ENCODE measurements at places on chromosomes 4 and X.

DNA sequence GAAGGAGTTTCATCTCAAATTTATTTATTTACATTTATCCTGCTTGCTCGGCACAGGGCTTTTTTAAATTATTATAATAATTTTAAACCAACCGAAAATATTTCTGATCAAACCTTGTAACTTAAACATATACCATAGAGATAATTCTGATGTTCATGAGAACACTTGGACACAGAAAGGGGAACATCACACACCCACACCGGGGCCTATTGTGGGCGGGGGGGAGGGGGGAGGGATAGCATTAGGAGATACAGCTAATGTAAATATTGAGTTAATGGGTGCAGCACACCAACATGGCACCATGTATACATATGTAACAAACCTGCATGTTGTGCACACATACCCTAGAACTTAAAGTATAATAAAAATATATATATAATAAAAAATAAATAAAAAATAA, 2.9 kb downstream of the ANXA5 start:
- H3K27ac ChIP-seq = no peak overlapping the region
- peaks cover 13% of the 10 kb centered on the region for H3K27me3 ChIP-seq
- no peak for DNase-seq
- H3K4me1 ChIP-seq = peaks cover 25% of the 10 kb centered on the region

- peaks cover 38% of the 10 kb centered on the region for H3K4me1 ChIP-seq
- H3K36me3 ChIP-seq = no peaks in the 10 kb centered on the region
- no peaks in the 10 kb centered on the region for H3K27me3 ChIP-seq
Observed at GRCh38 chr4:77204621-77205020, 47.6 kb downstream of the CCNG2 start.

GRCh38 chrX:39749728-39750127, 348.0 kb downstream of the BCOR start:
- H3K27me3 ChIP-seq = no peaks in the 10 kb centered on the region
- no peak overlapping the region for H3K4me3 ChIP-seq
- H3K36me3 ChIP-seq = no peaks in the 10 kb centered on the region
- no peak overlapping the region for H3K27ac ChIP-seq

GRCh38 chrX:133401536-133401935, 13.8 kb downstream of the GPC4 start:
- no peak for DNase-seq
- H3K27ac ChIP-seq = no peak overlapping the region
- H3K27me3 ChIP-seq = no peaks in the 10 kb centered on the region
- no peak overlapping the region for H3K4me3 ChIP-seq

DNA sequence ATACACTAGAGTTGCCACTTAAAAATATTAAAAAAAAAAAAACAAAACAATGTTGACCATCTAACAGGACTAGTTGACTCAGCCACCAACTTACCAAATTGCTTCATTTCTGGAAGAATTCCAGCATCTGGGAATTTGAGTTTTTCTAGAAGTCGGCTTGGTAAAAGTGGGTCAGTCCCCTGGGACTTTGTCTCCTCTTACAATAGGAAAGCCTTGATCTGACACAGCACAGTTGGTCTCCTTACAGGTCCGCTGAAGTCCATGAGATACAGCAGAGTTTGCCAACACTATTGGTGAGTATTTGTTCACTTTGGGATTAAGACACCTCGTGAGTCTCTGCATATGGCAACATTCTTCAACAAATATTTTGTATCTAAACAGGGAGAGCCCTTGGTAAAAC, 18.2 kb upstream of the DDIT4L start:
- no peak overlapping the region for H3K27ac ChIP-seq
- H3K36me3 ChIP-seq = no peaks in the 10 kb centered on the region
- DNase-seq = no peak

DNA sequence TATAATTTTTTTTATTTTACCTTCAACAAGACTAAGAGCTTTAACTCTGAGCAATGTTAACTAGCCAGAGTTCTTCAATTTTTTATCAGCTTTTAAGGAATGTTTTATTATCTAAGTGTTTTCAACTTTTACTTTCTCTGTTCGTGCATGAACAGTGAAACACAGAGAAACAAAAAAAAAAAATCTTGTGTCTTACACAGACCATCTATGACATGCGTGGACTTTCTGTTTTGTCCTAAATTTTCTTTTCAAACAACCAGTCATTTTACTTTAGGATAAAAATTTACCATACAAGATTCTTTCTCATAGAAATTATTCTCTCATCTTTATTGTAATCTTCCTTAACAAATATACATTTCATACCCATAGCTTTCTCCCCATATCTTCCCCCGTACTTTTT, 731.9 kb upstream of the PCDH10 start:
- H3K27ac ChIP-seq = no peak overlapping the region
- no peaks in the 10 kb centered on the region for H3K36me3 ChIP-seq
- no peaks in the 10 kb centered on the region for H3K4me1 ChIP-seq
- H3K4me3 ChIP-seq = no peak overlapping the region
- H3K27me3 ChIP-seq = no peaks in the 10 kb centered on the region

DNA sequence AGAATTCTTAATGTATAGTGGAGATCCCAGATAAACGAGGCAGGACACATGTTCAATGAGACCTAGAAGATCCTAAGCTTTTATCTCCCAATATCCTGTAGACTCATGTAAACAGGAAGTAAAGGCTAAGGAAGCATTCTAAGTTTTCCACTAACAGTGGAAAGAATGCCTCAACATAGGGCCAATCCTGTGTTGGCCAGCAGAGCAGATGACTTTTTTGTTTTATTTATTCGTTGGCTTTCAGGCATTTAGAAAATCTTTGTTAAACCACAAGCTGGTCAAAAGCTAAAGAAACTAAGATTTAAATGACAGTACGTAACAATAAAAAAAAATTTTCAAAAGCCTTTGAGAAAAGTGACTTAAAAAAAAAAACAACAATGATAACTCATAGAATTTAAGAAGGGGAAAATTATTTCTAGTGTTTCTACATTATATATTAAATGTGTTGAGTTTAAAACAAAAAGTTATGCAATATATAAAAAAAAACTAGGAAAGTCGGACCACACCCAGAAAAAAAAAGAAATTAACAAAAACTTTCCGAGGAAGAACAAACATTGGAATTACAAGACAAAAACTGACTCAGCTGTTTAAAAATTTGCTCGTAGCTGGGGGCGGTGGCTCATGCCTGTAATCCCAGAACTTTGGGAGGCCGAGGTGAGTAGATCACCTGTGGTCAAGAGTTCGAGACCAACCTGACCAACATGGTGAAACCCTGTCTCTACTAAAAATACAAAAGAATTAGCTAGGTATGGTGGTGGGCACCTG, 759.3 kb downstream of the FSTL5 start:
- H3K4me1 ChIP-seq = no peaks in the 10 kb centered on the region
- no peak overlapping the region for H3K27ac ChIP-seq
- no peaks in the 10 kb centered on the region for H3K27me3 ChIP-seq
- DNase-seq = no peak
- H3K4me3 ChIP-seq = no peak overlapping the region
- H3K36me3 ChIP-seq = no peaks in the 10 kb centered on the region

- H3K36me3 ChIP-seq = no peaks in the 10 kb centered on the region
- H3K4me1 ChIP-seq = no peaks in the 10 kb centered on the region
- H3K4me3 ChIP-seq = no peak overlapping the region
- H3K27me3 ChIP-seq = no peaks in the 10 kb centered on the region
Observed at GRCh38 chr4:22842360-22843018, 149.8 kb downstream of the GBA3 start.

- H3K36me3 ChIP-seq = no peaks in the 10 kb centered on the region
- H3K27ac ChIP-seq = peak overlapping the region; percentile 25
- DNase-seq = no peak
- H3K4me1 ChIP-seq = no peaks in the 10 kb centered on the region
Observed at GRCh38 chrX:139194571-139195280, 335.8 kb upstream of the F9 start.

DNA sequence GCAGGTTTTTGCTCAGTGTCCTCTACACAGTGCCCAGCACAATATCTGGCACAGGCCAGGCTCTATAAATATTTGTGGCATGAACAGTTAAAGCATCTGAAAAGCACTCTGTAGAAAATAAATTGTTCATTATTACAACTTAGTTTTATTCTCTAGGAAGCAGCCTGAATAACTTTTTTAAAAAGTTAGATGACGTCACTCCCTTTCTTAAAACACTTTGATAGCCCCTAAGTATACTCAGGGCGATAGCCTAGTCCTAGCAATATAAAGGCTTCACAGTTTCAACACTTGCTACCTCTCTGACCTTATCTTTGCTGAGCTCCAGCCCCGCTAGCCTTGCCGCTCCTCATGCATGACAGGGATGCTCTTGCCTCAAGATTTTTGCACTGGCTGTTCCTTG, 80.6 kb downstream of the GPM6A start:
- H3K4me1 ChIP-seq = no peaks in the 10 kb centered on the region
- no peaks in the 10 kb centered on the region for H3K27me3 ChIP-seq
- no peak overlapping the region for H3K4me3 ChIP-seq
- H3K36me3 ChIP-seq = peaks cover 3% of the 10 kb centered on the region
- no peak for DNase-seq

DNA sequence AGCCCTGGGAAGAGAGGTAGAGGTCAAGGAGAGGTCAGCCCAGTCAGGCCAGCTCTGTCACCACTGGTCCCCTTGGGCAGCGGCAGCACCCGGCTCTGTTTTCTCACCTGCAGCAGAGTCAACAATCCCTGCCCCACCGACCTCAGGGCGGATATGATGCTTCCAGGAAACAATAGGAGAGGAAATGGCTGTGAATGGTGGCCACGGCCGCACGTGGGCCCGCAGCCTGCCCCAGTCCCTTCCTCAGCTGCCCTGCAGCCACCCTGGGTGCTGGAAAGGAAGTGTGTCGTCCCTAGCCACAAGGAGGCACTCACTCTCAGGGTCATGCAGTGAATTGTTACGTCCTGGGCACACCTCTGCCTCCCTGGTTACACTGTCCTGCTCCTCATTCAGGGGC, 92.5 kb upstream of the ENPP6 start:
- H3K27ac ChIP-seq = peak overlapping the region; percentile 99
- peak overlapping the region; percentile 89 for H3K4me3 ChIP-seq
- peaks cover 64% of the 10 kb centered on the region for H3K4me1 ChIP-seq
- H3K27me3 ChIP-seq = no peaks in the 10 kb centered on the region
- no peak for DNase-seq

DNA sequence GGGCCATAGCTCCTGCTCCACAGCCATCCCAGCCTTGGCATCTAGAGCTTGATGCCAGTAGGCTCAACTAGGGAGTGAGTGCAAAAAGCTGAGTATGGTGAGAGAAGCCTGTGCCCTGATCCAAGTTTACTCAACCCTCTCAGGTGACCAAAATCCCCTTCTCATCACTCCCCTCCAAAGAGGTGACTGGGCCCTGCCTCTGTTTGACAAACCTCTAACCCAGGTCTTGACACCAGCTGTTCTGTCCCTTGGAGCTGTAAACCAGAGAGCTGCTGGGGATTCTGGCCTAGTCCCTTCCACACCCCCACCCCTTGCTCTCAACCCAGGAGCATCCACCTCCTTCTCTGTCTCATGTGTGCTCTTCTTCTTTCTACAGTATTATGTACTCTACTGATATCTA, 73.5 kb downstream of the MSN start:
- DNase-seq = no peak
- H3K36me3 ChIP-seq = peaks cover 37% of the 10 kb centered on the region
- no peaks in the 10 kb centered on the region for H3K27me3 ChIP-seq
- H3K27ac ChIP-seq = peak overlapping the region; percentile 91
- H3K4me1 ChIP-seq = peaks cover 37% of the 10 kb centered on the region

- no peak overlapping the region for H3K27ac ChIP-seq
- no peak for DNase-seq
- H3K4me1 ChIP-seq = no peaks in the 10 kb centered on the region
- H3K27me3 ChIP-seq = peaks cover 11% of the 10 kb centered on the region
Observed at GRCh38 chrX:17669891-17670290, 67.4 kb upstream of the SCML1 start.

GRCh38 chr4:42225286-42225685, 72.8 kb upstream of the BEND4 start:
- H3K4me3 ChIP-seq = no peak overlapping the region
- no peak for DNase-seq
- H3K27ac ChIP-seq = no peak overlapping the region
- H3K36me3 ChIP-seq = peaks cover 8% of the 10 kb centered on the region
- H3K27me3 ChIP-seq = peaks cover 6% of the 10 kb centered on the region

DNA sequence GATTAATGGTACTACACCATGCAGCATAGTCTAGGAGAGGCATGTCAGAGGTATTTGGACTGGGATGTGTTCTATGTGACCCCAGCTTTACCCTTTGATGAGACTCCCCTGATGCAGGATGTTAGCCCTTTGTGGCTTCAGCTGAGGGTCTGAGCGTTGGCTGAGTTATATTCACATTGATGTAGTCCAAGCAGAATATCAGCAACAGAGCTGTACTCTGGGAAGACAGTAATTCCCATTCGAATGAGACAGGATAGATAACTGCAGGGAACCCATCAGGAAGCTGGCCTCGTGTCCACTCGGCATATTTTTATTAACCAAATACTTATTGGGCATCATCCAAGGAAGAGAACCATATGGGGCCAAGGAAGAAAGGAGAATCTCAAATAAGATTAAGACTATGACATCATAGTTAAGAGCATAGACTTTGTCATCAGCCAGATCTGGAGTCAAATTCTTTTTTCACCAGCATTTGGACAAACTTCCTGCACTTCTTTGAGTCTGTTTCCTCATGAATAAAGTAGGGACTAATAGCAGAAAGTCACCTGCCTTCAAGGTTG, 198.1 kb downstream of the SOWAHB start:
- H3K36me3 ChIP-seq = no peaks in the 10 kb centered on the region
- H3K27ac ChIP-seq = no peak overlapping the region
- no peak for DNase-seq
- H3K27me3 ChIP-seq = peaks cover 11% of the 10 kb centered on the region
- H3K4me1 ChIP-seq = no peaks in the 10 kb centered on the region
- no peak overlapping the region for H3K4me3 ChIP-seq

- H3K27me3 ChIP-seq = no peaks in the 10 kb centered on the region
- H3K36me3 ChIP-seq = no peaks in the 10 kb centered on the region
- no peak overlapping the region for H3K27ac ChIP-seq
- no peak overlapping the region for H3K4me3 ChIP-seq
- DNase-seq = no peak
- peaks cover 7% of the 10 kb centered on the region for H3K4me1 ChIP-seq
Observed at GRCh38 chr4:169234137-169234855, 36.5 kb downstream of the SH3RF1 start.

GRCh38 chr4:153950100-153950979, 161.5 kb upstream of the SFRP2 start:
- H3K27ac ChIP-seq = no peak overlapping the region
- peaks cover 6% of the 10 kb centered on the region for H3K27me3 ChIP-seq
- no peaks in the 10 kb centered on the region for H3K36me3 ChIP-seq
- H3K4me1 ChIP-seq = no peaks in the 10 kb centered on the region

All from stimulated activated naive B cell treated with anti-CD40 and anti-IgM and Interleukin-4, amounts not matched to agents 10 μg/mL and 1 μg/mL and 100 μg/mL, for 72 hours (primary cell).